ENCODE measurements at places on chromosomes 2 and 18. TPM values are rescaled to one million over a fixed set of nuclear protein-coding genes. Genes with fewer than 3 reads are reported as not detected.

SNED1 gene
- total RNA-seq: 0.48 TPM

ARHGEF4 gene
- 4.8 TPM for total RNA-seq

DNA sequence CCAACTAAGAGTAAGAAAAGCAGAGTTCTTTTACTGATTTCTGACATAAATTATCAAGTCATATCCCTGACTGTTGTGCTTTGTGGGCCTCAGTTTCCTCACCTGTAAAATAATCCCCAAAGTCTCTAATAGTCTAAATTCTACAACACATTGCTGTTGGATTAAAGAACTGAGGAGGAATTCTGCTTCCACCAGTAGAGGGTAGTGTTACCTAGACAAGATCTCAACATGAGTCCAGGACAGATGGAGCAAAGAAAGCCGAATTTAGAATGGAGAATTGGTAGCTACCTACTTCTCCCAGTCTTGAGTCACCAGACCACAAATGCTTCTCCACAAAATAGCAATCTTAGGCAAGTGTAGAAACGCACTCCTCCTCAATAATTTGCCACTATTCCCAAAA lies 462.5 kb upstream of the FSHR start:
- DNase-seq: peak; percentile 1

GRCh38 chr2:59435635-59436034 lies 1117.8 kb downstream of the BCL11A start:
- DNase-seq: no peak

- peak; percentile 45 for DNase-seq
These were observed 334.4 kb upstream of the THUMPD2 start for GRCh38 chr2:40113272-40113968.

- no peak for DNase-seq
These were observed 36.0 kb downstream of the SMAD7 start for GRCh38 chr18:48914581-48915251.

DNA sequence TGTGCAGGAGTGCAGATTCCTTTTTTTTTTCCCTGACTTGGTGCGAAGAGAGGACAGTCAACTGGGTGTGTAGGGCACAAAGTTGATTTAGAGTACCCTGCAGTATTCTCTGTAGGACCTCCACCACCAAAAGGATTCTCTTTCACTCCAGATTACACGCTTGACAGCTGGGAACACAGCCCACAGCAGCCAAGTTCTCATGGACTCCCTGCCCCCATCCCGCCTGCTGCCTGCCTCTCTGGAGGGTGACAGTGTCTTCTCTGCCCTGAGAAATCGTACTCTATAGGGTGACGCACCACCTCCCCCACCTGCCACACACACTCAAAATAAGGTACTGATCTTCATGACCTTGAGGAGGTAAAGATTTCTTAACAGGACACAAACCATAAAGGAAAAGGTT lies 26.6 kb upstream of the IHH start:
- DNase-seq: no peak

DNA sequence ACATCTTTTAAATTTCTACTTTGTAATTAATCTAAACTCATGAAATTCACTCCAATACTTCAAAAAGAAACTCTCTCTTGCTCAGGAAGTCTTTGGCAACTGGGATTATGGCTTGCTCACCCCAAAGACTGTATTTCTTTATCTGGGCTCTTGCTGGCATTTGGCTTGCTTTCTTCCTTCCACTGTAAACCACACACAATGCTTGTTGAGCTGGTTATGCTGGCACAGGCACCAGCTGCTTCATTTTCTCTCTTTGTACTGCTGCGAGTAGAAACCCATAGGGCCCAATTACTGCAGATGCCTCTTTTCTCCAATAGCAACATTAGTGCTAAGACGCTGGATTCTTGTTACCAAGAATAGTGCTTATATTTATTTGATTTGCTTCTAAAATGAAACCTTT lies 51.4 kb downstream of the SLC38A11 start:
- DNase-seq: no peak
